Left lobe of liver (tissue), 2 donors: ENCODE measurements at places on chromosomes 5 and 9. TPM values are rescaled to one million over a fixed set of nuclear protein-coding genes. Genes with fewer than 3 reads are reported as not detected.

SPATA31D4 gene
- not detected for total RNA-seq

CDH6 gene
- total RNA-seq: 1.3 TPM

IL4 gene
- not detected for total RNA-seq

LCN1 gene
- total RNA-seq: not detected

C6 gene
- total RNA-seq: 487 TPM

PALM2AKAP2 gene
- total RNA-seq: 32.1 TPM

MTAP gene
- total RNA-seq: 15.1 TPM

ALDH1A1 gene
- total RNA-seq: 527 TPM

NEURL1B gene
- total RNA-seq: 9.5 TPM

AK8 gene
- total RNA-seq: not detected

ARSI gene
- total RNA-seq: 0.43 TPM

ZNF366 gene
- 1.7 TPM for total RNA-seq

MYORG gene
- 76.2 TPM for total RNA-seq

SLC34A3 gene
- not detected for total RNA-seq

PDE6A gene
- total RNA-seq: not detected

LMBRD2 gene
- total RNA-seq: 8.9 TPM

SKP1 gene
- 117 TPM for total RNA-seq

SLC36A3 gene
- total RNA-seq: not detected

INSL6 gene
- total RNA-seq: not detected

IFNA8 gene
- total RNA-seq: not detected

NR5A1 gene
- 0.40 TPM for total RNA-seq

RNF180 gene
- total RNA-seq: 4.4 TPM

WNT8A gene
- not detected for total RNA-seq

SPIN1 gene
- total RNA-seq: 18.3 TPM

SLC45A2 gene
- 0.48 TPM for total RNA-seq

PRRX2 gene
- total RNA-seq: not detected

PCDHGA5 gene
- total RNA-seq: 0.35 TPM

ADRB2 gene
- 1.6 TPM for total RNA-seq

KLHL3 gene
- total RNA-seq: 10.6 TPM

SOHLH1 gene
- total RNA-seq: not detected

SNCB gene
- not detected for total RNA-seq

SPEF2 gene
- total RNA-seq: 1.7 TPM

DHX29 gene
- 11.0 TPM for total RNA-seq

CDH9 gene
- not detected for total RNA-seq

SPINK13 gene
- not detected for total RNA-seq

SPATA31A3 gene
- total RNA-seq: not detected

F2RL1 gene
- 7.0 TPM for total RNA-seq

CCL28 gene
- 2.3 TPM for total RNA-seq

LAMC3 gene
- 7.1 TPM for total RNA-seq

SLC25A2 gene
- 0.25 TPM for total RNA-seq

IFNW1 gene
- total RNA-seq: not detected

NDUFB6 gene
- 34.7 TPM for total RNA-seq

INIP gene
- 7.3 TPM for total RNA-seq

CDC20B gene
- not detected for total RNA-seq

ROR2 gene
- 0.15 TPM for total RNA-seq

FAXDC2 gene
- 83.6 TPM for total RNA-seq
